ENCODE measurements at places on chromosomes 3 and 15.

- DNase-seq: no peak
These were observed 28.7 kb downstream of the NGRN start for GRCh38 chr15:90294159-90294558.

GRCh38 chr3:94787066-94787465, 724.2 kb downstream of the NSUN3 start:
- DNase-seq: no peak

GRCh38 chr15:48596415-48596814, 49.1 kb downstream of the FBN1 start:
- no peak for DNase-seq

DNA sequence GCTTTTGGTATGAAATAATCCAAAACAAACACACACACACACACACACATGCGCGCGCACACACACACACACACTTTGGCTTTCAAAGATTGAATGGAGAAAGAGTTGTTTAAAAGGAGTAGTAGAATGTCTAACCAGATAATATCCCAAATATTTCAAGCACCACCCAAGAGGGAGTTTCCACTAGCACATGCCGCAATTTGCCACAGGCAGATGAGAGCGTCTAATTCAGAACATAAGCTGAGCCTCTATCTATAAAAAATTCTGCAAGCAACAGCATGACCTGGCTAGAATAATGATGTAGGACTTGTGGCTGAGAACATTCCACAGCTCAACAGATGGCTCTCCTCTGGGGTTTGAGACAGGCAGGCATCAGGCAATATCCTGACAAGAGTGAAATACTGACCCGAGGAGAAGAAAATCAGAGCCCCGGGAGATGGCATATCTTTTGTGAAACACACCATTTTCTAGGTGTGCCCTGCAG, 302.5 kb upstream of the GADL1 start:
- peak; percentile 89 for DNase-seq

DNA sequence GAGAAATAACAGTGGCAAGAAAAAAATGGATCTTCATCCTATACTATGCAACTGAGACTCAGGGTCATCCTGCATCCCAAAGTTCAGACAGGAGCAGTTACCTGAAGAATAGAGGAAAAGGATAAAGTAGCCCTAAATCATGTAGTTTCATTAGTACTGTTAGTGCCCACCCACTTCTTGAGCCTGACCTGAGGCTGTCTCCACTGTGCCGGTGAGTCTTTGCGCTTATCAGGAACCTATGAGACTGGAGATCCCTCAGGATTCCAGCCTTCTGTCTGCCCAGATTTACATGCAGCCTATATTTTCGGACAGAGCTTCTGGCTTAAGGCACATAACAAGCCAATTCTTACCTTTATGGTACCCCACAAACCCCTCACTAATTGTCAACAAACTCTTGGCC, 791.6 kb downstream of the ROBO1 start:
- no peak for DNase-seq

DNA sequence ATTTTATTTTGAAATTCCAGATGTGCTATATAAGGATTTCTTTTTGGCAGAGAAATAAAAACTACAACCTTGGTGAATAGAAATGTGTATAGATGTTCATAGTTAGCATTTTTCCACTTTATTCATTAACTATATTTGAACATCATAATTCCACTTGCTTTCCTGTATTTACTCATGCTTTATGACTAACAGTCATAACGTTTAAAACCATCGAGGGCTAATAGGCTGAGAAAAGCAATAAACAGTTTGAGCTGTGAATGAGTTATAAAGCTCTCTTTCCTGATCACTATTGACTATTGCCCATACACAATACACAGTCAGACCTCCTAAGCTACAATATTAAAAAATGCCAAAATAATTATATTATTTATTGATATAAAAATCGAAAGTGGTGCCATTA, 502.1 kb upstream of the RASGRP1 start:
- no peak for DNase-seq
